ENCODE measurements at places on chromosomes 5 and 9. TPM values are rescaled to one million over a fixed set of nuclear protein-coding genes. Genes with fewer than 3 reads are reported as not detected.

DNA sequence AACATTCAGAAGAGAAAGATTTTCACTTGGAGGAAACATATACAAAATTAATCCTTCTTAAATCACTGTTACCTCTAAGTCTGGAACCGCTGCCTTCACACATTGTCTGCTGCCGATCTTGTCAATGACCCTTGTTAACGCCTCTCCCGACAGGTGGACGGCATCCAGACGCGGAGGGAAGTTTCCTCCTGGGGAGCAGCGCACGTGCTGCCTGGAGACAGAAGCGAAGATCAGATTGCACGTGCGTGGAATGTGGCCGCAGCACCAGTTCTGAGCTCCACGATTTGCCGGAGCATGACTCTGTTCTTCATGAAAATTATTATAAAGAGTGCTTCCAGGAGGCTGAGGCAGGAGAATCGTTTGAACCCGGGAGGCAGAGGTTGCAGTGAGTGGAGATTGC, 183.6 kb upstream of the IRX4 start:
- DNase-seq, result no peak

GRCh38 chr5:17222664-17223063, 5.2 kb downstream of the BASP1 start:
- DNase-seq, result no peak

- no peak for DNase-seq
These were observed 30.7 kb upstream of the ERAP1 start for GRCh38 chr5:96838201-96839070.

GRCh38 chr5:57937025-57937424, 454.4 kb upstream of the ACTBL2 start:
- no peak for DNase-seq

GRCh38 chr5:4013106-4013898, 417.7 kb downstream of the IRX1 start:
- no peak for DNase-seq

GRCh38 chr5:12614608-12615007, 710.4 kb upstream of the CTNND2 start:
- no peak for DNase-seq

DNA sequence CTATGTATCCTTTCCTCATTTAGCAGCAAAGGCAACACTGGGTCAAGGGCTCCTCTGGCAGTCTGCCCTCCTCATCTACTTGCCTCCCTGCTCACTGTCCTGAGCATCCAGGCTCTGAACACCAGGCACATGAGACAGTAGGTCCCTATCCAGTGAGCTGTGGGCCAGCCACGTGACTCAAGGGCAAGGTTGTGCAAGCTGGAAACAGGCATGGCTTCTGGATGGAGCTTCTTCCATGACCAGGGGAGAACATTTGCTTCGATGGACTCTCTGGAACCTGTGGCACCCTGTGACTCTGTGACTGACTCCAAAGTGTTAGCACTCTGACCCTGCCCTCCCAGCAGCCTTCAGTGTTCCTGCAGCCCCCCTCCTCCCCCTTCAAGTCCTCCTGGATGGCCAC, 31.2 kb downstream of the ENHO start:
- no peak for DNase-seq

DNA sequence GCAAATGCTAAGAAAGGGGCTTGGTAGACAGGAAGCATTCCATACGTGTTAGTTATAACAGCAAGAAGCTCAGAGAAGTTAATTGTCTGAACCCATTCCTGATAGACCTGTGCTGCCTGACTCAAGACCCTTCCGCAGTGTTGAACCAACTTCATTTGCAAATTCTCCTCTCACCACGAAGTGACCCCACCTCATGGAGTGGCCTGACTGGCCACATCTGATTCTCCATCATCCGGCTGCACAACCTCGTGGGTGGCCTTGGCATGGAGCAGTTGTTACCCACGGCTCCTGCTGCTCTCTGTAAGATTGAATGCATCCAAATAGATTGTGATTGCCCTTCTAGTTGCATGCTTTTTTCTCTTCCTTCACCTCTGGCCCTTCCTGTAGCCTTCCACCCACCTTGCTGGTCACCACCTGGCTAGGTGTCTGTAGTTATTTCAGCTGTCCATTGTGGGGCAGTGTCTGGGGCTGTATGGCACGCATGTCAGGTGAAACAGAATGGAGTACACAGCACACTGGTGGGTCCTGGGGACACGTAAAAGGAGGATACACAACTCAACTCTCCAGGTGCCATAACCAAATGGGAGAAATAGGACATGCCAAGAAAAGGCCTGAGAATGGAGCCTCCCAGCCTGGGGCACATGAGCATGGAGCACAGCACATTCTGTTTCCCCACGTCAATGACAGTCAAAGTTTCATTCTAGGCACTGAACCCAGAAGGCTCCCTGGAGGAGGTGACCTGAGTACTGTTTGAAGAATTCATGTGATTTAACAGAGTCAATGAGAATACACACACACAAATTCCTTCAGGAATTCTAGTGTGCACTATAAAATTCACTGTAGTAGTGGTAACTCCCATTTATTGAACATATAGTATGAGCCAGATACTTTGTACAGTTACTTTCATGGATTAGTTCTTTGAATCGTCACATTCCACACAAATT, 70.5 kb upstream of the PTCH1 start:
- DNase-seq, result no peak

GRCh38 chr5:32254881-32255539, 57.7 kb downstream of the MTMR12 start:
- DNase-seq, result no peak

- DNase-seq, result no peak
These were observed 116.4 kb upstream of the COL5A1 start for GRCh38 chr9:134525070-134525815.

DNA sequence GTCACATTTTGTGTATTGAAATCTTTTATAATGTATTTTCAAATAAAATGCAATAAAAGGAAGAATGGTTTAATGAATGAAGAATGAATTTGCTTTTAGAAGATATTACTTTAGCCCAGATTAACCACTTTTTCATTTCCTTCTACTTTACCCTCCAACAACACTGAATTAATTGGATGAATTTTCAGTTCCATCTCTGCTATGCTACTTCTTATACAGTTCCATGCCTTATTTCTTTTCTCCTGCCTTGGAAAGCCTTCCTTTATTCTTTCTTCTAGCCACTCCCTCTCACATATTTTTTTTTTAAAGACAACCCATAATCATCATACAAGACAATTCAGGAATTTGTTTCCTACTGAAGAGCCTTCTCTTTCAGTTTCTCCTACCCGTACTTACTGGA, 296.6 kb upstream of the TNC start:
- DNase-seq, result no peak

DNA sequence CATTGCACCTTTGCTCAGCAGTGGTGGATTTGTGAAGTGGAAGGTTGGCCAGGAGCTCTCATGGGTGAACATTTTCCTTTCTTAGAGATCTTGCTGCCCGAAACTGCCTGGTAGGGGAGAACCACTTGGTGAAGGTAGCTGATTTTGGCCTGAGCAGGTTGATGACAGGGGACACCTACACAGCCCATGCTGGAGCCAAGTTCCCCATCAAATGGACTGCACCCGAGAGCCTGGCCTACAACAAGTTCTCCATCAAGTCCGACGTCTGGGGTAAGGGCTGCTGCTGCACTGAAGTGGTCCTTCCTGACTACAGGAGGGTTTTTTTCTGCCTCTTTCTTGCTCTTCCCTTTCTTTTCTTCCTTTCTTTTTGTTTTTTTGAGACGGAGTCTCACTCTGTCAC, 21.8 kb downstream of the QRFP start:
- DNase-seq, result no peak

GRCh38 chr9:79263628-79264027, 308.1 kb upstream of the TLE4 start:
- no peak for DNase-seq

The FOXD4L4 gene
- 0.53 TPM for total RNA-seq
